ENCODE measurements at places on chromosomes 12 and 14. TPM values are rescaled to one million over a fixed set of nuclear protein-coding genes. Genes with fewer than 3 reads are reported as not detected.

The KRT6C gene
- total RNA-seq = not detected

The TDG gene
- 24.0 TPM for total RNA-seq

The LUM gene
- total RNA-seq = 26.1 TPM

The CISTR gene
- total RNA-seq = not detected

The DLK1 gene
- total RNA-seq = 2.2 TPM

- no peak for DNase-seq
- no peaks in the 10 kb centered on the region for H3K27me3 ChIP-seq
- H3K36me3 ChIP-seq = no peaks in the 10 kb centered on the region
Observed at GRCh38 chr14:53144244-53144643, 8.9 kb downstream of the DDHD1 start.

GRCh38 chr12:115320451-115320850 lies 636.5 kb upstream of the TBX3 start:
- H3K4me1 ChIP-seq = no peaks in the 10 kb centered on the region
- no peaks in the 10 kb centered on the region for H3K27me3 ChIP-seq
- no peak overlapping the region for H3K27ac ChIP-seq
- no peak for DNase-seq
- no peak overlapping the region for H3K4me3 ChIP-seq

- no peaks in the 10 kb centered on the region for H3K27me3 ChIP-seq
- no peak overlapping the region for H3K27ac ChIP-seq
- no peaks in the 10 kb centered on the region for H3K4me1 ChIP-seq
- H3K36me3 ChIP-seq = no peaks in the 10 kb centered on the region
Observed at GRCh38 chr14:99120526-99121318, 151.3 kb downstream of the BCL11B start.

DNA sequence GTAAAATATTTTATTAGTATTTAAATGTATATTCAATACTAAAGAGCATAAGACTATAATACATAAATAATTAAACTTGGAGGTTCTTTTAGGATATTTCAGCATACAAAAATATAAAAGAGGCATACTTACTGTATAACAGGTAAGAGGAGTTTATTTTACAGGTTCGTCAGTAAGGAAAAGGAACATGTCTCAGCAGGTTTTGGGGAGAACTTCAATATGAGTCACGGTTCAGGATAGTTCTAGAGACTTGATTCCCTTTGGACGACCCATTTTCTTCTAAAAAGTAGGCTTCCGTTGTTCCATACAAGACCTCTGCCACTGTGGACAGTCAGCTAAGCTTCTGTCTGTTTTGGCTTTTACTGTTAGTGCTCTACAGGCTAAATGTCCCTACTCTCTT lies 181.1 kb downstream of the ALX1 start:
- no peaks in the 10 kb centered on the region for H3K36me3 ChIP-seq
- no peaks in the 10 kb centered on the region for H3K4me1 ChIP-seq
- H3K4me3 ChIP-seq = no peak overlapping the region
- no peak for DNase-seq
- H3K27ac ChIP-seq = no peak overlapping the region
- H3K27me3 ChIP-seq = no peaks in the 10 kb centered on the region

DNA sequence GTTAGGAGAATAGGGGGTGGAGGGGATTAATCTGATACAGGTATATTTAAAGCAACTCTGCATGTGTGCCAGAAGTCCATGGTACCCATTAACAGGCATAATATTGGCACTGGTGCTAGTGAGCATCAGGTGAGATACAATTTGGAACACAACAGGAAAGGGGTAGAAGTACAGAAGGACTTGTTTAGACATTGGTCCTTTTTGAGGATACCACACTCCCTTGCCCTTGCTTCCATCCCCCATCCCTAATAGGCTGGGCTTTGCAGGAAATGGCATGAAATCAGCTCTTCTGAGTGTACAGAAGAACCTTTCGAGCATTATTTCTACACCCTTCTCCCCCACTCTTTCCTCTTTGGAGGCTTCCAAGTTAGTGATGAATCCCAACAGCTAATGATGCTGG lies 16.4 kb downstream of the PCBP2 start:
- H3K27me3 ChIP-seq = no peaks in the 10 kb centered on the region
- no peak overlapping the region for H3K27ac ChIP-seq
- H3K4me3 ChIP-seq = no peak overlapping the region
- DNase-seq = no peak

Measured in colonic mucosa (tissue), 4 donors.